Tongue (tissue), 3 donors: ENCODE measurements at places on chromosomes 5 and 9. TPM values are rescaled to one million over a fixed set of nuclear protein-coding genes. Genes with fewer than 3 reads are reported as not detected.
A peak's percentile ranks its signal among the peaks of the same experiment; 100 is the strongest.

- DNase-seq = peak; percentile 88
Observed at GRCh38 chr5:135185481-135186065, 151.5 kb upstream of the PITX1 start.

- peak; percentile 26 for DNase-seq
Observed at GRCh38 chr9:121192959-121193640, 8.6 kb downstream of the RAB14 start.

DNA sequence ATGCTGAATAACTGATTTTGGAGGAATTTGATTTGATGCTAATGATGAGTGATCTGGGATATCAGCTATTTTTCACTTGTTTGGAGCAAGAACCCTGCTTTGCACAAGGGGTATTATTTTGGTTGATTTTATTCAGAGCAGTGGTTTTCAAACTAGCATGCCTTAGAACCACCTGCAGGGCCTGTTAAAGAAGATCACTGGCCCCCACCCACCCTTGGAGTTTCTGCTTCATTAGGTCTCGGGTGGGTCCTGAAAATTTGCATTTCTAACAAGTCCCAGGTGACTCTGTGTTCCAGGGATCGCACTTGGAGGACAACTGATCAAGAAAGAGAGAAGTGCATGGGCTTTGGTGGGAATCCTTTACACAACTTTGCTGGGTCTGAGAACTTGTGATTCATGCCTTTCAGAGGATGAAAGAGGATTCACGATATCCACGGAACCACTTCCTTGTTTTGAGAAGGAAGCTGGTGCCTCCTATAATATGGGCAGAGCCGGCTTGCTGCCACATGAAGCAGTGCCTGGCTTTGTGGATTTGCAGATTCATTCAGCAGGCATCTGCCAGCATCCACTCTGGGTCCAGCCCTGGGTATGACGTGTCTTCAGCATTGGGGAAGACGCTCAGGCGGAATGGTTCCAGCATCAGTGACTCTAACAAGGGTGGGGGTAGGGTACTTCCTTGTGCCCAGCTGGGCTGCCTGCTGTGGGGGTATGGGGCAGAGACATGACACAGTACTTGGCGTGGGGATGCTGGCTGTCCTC, 106.6 kb upstream of the PITX1 start:
- no peak for DNase-seq

DNA sequence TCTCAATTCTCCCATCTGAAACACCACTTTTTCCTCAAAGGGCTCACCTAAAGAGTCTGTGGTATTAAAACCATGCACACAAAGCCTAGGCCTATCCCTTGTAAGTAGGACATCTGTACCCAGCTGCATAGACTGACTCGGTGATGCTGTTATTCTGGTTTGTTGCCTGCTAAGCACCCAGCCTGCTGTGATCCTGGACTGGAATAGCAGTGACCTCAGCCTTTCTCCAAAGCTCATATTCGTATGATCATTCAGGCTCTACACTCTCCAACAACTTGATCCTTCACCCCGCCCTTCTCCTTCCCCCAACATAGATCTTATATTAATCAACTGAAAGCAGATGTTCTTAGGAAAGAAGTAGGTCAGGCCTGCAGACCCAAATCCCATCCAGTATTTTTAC, 81.4 kb upstream of the WWC1 start:
- no peak for DNase-seq

DNA sequence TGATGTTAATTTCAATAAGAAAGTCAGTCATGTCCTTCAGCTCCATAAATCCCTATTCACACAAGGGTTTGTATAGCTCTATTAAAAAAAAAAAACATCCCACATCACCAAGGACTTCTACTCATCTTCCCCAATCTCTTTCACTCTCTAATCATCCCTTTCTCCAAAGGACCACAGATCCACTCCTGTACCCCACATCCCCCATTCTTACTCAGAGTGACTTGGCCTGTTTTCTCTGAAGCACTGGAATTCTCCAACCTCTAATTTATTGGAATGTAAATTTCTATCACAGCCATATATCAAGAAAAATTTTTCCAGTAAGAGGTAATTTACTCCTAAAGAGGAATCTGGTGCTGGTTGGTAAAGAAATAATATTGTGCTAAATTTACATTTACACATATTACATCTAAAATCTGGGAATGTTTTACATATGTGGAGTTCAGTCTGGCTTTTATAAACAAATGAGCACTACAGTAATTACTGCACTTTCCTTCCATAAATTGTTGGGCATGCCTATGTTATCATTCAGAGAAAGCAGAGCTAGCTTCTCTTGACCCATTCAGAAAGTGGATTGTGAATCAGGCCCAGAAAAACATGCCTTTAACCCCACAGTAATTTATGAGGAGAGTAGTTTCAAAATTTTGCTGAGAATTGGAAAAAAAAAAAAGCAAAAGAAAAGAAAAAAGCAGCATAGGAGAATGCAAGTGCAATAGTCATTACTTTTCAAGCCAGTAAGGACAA, 399.5 kb upstream of the TNC start:
- DNase-seq = no peak

DNA sequence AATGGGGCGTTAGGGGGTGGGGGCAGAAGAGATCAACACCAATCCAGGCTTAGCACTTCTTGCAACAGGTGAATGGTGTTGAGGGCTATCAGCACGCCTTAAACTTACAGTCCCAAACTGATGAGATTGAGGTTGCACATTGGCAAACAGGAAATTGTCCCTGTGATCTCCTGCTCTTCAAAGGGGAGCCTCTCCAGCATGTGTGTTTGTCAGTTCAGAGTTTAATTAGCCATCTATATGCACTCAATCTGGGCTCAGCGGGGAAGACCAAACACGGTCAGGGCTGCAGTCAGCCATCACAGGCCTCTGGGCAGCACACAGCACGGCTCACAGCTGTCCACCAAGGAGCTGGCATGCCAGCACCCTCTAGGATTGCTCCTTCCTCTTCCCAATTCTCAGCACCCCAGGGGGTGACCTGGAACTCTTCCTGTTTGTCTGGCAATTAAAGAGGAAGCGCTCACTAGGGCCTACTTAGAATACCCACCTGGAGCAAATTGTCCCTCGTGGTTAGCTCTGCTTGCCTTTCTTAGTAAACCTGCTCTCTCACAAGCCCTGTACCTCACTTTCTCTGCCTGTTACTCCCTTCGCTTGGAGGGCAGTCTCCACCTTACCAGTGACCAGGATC, 217.4 kb downstream of the SLIT3 start:
- DNase-seq = no peak

DNA sequence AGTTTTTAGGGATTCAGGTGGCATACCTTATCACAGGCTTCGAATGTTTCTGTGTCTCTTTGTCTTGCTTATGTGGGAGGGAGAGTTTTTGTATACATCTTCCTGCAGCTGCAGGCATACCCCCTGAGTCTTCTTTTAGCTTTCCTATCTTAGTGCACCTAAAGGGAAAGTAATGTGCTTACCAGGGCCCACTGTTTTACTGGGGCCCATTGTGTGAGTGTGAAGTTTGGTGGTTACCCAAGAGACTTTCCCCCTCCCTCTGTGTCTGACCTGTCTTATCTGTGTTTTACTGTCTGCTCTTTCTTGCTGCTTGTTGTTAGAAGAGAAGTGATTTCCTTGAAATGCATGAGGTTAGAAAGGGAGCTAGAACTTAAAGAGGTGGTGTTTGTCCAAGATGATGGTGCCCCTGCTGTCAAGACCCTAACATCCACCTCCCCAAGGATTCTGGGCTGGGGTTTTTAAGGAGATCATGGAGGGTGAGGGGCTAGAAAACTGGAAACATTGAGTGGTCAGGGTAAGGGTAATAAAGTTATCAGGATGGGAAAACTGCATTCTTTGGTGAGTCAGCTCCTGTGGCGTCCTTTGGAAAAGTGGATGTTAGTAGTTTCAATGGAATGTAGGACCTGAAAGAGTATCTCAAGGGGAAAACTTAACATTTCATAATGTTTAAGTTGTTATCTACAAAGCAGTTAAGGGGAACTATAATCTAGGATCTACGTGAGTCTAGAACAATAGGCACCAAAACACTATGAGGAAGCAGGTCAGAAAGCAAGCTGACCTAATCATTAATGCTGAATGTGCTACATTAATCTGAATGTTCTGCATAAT, 583.5 kb upstream of the TUSC1 start:
- no peak for DNase-seq

- no peak for DNase-seq
Observed at GRCh38 chr5:71528206-71528605, 58.9 kb upstream of the MCCC2 start.

DNA sequence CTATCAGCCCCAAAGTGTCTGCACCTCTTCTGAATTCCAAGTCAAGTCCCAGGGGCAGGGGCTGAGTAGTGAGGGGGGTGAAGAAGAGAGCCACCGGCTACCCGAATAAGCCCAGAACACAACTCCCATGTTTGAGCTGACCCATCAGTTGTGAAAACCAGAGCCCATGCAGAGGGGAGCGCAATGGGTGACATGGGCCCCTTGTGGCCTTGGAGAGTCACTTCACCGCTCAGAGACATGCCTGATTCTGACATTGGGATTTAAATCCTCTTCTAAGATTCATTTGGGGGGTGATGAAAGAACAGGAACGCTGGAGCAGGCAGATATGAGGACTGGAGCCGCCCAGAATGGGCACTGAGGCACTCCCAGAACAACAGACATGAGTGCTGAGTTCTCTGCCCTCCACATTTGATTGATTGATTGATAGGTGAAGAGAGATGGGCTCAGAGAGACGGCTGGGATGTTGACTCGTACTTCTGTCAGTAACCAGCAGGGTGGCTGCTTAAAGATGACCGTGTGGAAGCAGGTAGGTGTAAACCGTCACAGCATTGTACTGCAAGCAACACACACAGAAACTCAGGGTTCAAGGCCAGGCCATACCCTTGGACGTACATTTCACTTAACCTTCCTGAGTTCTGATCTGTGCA, 74.3 kb downstream of the GPR21 start:
- no peak for DNase-seq

- DNase-seq = no peak
Observed at GRCh38 chr5:65919773-65920172, 6.6 kb upstream of the ERBIN start.

- no peak for DNase-seq
Observed at GRCh38 chr9:32171339-32171738, 213.1 kb upstream of the ACO1 start.

- no peak for DNase-seq
Observed at GRCh38 chr9:3963643-3964369, 336.1 kb downstream of the GLIS3 start.

DNA sequence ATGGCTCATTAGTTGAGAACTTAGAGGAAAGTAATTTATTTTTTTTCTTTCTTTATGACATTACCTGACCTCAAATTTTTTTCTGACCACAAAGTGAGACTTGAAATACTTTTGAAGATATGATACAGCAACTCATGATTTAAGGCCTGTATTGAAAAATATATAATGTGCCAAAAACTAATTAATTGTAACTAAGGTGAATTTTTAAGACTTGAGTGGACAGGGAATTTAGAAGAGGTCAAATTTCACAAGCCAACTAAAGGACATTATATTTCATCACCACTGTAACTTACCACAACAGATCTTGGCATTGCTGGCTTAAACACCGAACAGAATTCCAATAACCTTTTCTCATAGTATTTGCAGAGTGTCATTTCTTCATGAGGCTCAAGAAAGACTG, 1.8 kb downstream of the CCNH start:
- no peak for DNase-seq

GRCh38 chr9:114156657-114157421, 1.5 kb downstream of the COL27A1 start:
- DNase-seq = peak; percentile 75

GRCh38 chr5:148085977-148086705, 22.4 kb downstream of the SPINK5 start:
- no peak for DNase-seq

DNA sequence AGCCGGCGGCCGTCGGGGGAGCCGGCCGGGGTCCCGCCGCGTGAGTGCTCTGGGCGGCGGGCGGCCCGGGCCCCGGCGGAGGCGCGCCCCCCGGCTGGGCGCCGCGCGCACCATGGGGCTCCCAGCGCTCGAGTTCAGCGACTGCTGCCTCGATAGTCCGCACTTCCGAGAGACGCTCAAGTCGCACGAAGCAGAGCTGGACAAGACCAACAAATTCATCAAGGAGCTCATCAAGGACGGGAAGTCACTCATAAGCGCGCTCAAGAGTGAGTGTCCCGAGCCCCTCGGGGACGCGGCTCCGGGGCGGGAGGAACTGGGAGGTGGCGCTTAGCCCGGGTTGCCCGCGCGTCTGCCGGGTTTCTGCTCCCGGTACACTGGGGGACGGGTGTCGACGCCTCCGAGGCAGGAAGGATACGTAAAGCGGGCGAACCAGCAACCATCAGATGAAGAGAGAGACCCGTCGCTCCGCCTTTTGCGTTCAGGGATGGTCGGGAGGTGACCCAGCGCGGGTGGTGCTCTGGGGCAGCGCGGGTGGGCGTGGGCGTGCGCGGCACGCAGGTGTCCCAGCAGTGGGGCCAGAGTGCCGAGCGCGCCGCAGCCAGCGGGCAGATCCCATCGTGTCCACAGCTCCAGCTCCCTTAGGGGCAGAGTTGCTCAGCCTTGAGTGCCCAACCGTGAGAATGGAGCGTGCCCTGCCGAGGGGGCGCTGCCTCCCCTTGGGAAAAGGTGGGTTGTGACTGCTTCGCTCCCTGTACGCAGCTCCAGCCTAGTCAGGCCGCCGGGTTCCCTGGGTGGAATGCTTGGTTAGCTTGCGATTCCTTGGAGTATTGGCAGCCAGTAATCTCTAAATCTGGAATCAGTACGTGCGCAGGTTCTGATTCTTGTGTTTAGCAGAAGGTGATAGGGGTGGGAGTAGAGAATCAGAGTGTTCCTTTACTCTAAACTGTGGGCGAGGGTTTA, 753 bp downstream of the ARHGAP26 start:
- peak; percentile 55 for DNase-seq

GRCh38 chr5:176768174-176768970, 42.0 kb upstream of the UNC5A start:
- no peak for DNase-seq

GRCh38 chr9:133261753-133262120, 13.3 kb downstream of the ABO start:
- no peak for DNase-seq

DNA sequence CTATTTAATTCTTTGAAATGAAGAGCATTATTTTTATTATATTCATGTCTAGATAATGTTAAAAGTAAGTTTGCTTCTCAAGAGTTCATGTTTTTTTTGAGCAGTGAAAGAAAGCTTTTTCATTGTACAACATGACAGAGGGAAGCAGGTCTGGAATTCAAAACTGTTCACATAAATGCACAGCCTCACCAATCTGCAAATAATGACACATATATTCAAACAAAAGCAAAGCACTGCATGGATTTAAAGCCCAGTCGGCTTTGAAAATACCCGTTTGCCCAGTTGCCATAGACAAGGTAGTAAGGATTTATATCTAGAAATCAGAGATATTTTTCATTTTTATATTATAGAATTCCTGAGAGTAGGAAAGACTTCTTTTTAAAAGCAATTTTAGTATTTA, 201.8 kb downstream of the CD180 start:
- no peak for DNase-seq

GRCh38 chr5:73066466-73066865, 53.9 kb upstream of the TMEM171 start:
- DNase-seq = no peak

TLX3 gene
- not detected for total RNA-seq

FCN2 gene
- not detected for total RNA-seq

SPATA31C1 gene
- 0.21 TPM for total RNA-seq

TGFBR1 gene
- total RNA-seq = 62.0 TPM

SPINK13 gene
- not detected for total RNA-seq
